ENCODE measurements at places on chromosomes 13 and 19.

GRCh38 chr13:20241593-20241992 is 9.5 kb upstream of the GJB6 start:
- DNase-seq = no peak

DNA sequence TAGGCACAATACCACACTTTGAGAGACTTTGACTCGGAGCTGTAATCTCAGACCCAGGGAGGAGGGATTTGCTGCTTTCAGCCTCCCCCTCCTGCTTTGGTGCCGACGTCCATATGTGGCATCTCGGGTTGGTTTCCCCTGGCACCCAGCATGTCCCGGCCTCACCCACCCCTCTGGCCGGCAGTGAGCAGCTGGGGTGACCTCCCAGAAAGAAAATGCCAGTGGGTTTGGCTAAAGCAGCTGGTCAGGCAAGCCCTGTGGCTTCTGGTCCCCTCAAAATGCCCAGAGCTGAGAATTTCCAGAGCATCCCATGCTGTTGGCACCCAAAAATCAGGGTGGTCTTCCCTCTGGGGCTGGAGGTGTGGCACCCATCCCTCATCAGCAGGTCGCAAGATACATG is 34.1 kb downstream of the INSR start:
- no peak for DNase-seq

- no peak for DNase-seq
These were observed 17.4 kb downstream of the ZC3H4 start for GRCh38 chr19:47096100-47096704.

DNA sequence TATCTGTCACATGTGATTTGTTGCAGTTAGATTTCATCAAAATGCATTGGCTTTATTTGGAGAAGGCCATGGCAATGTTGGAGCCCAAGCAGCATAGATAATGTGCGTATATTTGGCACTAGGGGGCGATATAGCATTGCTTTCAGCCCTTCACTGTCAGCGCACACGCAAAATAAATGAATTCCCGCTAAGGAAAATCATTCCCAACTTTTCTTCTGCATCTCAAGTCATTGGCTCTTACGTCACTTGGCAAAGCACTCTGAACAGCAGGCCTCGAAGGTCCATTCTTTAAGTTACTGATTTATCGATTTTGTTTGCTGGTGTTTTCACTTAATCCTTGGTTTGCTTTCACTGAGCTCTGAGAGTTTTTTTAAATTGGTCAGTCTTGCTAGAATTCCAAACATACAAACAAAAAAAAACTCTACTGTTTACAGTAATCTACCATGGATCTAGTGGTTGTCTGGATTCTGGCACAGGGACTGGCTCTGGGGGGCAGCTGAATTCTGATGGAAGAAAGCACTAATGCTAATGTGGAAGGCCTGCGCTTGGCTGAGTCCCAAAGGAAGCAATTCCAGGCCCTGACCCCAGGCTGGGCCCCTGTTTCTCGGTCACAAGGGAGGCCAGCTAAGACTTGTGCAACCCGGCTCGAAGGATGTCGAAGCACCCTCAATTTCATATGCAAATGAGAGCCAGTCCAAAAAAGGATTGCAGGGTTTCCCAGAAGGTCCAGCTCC is 97.7 kb upstream of the IPO5 start:
- peak; percentile 46 for DNase-seq

- no peak for DNase-seq
These were observed 554.6 kb downstream of the RFC3 start for GRCh38 chr13:34372581-34372980.

GRCh38 chr13:44439452-44440024 is 65.9 kb downstream of the SERP2 start:
- DNase-seq = no peak

DNA sequence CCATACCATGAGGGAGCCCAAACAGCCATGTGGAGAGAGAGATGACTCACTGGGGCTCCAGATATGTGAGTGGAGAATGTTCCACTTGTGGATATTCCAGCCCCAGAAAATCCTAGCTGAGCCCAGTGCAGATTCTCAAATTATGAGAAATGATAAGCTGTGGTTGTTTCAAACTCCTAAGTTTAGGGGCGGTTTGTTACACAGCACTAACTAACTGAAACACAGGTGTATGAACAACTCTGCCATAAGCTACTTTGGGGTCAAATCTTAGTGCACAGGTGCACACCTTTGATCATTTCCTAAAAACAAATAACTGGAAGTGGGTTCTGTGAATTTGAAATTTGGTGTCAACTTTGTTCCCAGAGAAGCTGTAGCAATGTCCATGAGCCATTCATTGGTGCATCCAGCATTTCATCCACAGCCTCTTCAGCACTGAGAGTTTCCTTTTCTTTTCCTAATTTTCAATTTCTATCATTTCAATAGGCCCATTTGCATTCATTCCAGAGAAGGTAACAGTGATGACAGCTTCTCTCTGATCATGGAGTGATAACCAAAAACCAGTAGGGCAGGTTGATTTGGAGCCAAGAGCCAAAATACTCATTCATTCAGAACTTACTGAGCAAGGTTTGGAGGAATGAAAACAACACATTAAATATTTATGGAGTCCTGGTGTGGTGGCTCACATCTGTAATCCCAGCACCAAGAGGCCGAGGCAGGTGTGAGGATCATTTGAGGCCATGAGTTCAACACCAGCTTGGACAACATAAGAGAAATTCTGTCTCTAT is 8.8 kb upstream of the CLPP start:
- no peak for DNase-seq

GRCh38 chr13:98279473-98280175 is 102.6 kb upstream of the RNF113B start:
- peak; percentile 65 for DNase-seq

GRCh38 chr19:14758816-14759215 is 19.5 kb downstream of the ADGRE2 start:
- DNase-seq = peak; percentile 88

DNA sequence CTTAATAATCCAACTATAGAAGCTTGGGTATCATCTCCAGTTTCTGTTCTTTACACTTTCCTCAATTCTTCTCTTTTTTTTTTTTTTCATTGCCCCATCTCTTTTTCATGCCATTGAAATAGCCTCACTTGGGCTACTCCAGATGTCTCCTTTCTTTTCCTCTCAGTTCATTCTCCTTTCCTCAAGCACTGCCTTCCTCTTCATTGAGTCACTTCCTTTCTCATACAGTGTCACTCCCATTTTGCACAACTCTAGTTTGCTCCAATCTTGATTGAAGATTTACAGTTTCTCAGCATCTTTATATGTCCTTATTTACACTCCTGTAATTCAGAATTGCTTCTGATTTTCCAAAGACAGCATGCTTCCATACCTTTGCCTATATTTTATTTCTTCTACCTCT is 61.3 kb downstream of the IPO5 start:
- no peak for DNase-seq

GRCh38 chr13:26759907-26760831 is at the start of gene GPR12:
TSS of gene GPR12 (minus strand) at chr13:26760786. CDS start at chr13:26759827, 959 bp downstream.
- DNase-seq = no peak

DNA sequence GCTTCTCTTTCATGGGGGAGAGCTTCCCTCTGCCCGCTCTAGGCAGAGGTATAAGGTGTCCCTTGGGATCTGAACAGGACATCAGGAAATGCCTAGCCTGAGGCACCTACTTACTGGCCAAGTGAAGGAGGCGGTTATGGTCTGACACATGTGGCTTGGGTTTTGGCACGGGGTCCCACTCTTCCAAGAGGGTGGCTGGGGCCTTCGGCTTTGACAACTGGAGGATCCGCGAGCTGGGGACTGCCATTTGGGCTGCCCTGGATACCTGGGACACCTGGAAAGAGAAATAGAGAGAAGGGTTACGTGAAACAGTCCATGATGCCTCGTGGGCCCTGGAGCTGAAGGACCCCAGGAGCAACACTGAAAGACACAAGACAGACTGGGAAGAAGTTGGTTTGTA is 22.4 kb upstream of the MIER2 start:
- DNase-seq = peak; percentile 11

- peak; percentile 96 for DNase-seq
These were observed at the start of gene ZIC5 for GRCh38 chr13:99971576-99972189. TSS of gene ZIC5 (minus strand) at chr13:99971767. CDS start at chr13:99971603, 164 bp downstream.

DNA sequence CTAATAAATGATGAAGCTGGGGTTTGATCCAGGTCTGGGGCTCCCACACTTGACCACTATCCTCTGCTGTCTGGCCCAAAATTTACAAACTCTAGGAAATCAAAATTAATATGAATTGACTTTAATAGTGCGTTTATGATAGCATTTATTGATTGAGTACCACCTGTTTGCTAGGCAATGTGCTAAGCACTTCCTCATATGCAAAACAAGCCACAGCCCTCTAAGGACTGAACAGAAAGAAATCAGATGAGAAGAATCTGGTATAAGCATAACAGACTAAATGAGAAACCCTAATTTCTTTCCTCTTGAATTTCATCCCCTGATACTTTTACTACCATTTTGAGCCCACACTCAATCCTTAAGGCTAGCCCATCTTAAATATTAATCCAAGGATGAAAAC is 6.6 kb upstream of the MLNR start:
- no peak for DNase-seq

DNA sequence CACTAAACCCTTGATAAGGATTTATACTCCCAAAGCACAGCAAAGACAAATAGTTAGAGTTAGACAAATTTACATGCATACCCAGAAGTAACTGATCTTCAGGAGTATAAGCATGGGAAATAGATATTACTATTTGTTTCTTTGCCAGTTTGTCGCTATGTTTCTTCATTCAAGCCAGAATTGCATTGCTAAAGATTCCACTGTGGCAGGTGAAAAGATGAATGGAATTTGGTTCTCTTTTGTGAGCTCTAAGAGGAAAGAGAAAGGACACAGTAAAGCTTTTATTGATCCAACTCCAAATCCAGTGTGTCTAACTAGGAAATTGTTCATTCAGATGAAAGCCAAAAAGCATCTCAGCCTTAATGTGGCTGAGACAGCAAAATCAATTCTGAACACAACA is 292.3 kb upstream of the SPRY2 start:
- no peak for DNase-seq

DNA sequence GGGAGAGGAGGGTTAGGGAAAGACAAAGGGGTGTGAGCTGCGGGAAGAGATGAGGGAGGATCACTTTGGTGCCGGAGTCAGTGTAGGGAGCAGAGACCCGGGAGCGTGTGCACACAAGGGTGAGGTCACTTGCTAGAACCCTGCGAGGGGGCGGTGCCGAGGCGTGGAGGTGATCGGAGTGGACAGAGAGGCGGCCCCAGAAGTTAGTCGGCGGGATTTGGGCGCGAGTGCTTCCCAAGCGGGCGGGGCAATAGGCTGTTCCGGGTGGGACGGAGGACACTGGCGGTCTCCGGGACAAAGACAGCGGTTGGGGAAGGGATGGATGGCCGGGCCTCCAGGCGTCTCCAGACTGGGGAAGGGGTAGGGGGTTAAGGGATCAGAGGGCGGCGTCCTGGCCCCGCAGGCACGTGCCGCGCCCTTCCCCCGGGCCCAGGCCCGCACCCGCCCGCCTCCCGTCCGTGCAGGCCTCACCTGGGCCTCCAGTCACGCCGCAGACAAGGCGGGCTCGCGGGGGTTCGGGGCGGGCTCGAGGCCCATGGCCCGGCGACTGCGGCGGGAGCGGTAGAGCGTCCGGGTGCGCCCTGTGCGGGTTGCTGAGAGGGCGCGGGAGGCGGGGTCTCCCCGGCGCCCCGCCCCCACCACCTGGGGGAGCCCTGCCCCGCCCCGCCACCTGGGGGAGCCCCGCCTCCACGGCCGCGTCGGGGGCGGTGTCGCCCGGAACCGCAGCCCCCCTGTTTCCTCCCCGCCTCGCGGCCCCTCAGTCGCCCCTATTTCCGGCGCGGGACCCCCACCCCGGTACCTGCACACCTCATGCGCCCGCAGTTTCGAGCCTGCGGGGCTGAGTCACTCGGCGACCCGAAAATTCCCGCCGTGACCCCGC is at the start of gene LPAR2:
Gene LPAR2 (minus strand): TSS at position 600 of the 880 bp plus-strand sequence. CDS start 945 bp downstream, outside the sequence.
- DNase-seq = peak; percentile 78

DNA sequence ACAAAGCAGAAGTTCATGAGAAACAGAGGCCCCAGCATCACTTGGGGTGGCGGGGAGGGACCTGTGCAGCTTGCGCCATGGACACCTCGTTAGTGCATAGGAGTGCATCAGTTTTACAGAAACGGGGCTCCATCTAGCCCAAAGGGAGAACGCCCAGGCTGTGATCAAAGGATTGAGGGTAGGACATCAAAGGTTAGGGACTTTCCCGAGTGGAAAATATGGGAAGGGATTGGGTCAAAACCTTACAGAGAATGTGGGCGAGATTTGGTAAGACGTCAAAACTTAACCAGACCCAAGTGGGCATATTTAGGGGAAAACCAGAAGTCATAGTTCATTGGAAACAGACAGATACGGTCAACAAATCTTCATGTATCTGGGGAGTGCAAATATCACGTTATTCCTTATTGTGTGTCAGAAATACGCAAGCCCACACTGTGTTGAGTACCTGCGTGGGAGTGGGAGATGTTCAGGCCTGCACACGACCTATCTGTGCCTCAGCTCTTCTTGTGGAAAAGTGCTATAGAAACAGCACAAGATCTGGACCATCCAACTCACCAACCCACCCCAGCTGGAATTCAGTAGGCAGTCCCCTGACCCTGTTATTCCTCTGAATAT is 9.4 kb upstream of the GRAMD1A start:
- no peak for DNase-seq

DNA sequence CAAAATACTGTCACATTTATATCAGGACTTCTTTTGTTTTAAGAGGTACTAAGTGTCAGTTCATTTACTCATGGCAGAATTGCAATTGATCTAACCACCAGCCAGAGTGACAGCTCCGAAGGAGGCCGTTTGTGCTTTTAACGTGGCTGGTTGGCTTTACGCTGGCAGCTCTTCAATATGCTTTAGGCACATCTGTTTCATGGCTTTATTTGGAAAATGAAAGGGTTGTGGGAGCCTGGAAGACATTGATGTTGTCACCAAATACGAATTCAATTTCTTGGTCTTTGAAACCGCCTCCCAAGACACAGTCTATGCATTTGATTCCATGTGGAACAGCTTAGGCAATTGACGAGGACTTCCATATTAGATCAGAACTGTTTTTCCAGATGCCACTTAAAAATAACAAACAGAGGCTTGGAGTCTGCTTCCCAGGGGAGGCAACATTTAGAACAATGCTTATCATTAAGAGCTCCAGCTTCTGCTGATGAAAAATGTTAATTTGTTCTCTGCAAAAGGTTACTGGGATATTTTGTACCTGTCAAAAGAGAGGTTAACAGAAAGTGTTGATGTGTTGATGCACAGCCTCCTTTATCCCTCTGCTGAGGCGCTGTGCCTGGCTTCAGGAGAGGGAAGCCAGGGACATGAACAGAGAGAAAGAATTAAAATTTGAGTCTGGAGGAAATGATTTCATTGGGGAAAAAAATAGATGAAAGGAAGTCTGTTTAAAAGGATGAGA is 64.0 kb upstream of the TNFRSF19 start:
- DNase-seq = no peak

- no peak for DNase-seq
These were observed 37.6 kb upstream of the C1QTNF9 start for GRCh38 chr13:24271601-24272451.

GRCh38 chr19:4606921-4607678 is 32.2 kb upstream of the TNFAIP8L1 start:
- peak; percentile 74 for DNase-seq

- DNase-seq = no peak
These were observed 3.8 kb downstream of the MYADM start for GRCh38 chr19:53871454-53871853.

Measured in H9 (cell line).